ENCODE measurements at places on chromosomes 11 and 22.

DNA sequence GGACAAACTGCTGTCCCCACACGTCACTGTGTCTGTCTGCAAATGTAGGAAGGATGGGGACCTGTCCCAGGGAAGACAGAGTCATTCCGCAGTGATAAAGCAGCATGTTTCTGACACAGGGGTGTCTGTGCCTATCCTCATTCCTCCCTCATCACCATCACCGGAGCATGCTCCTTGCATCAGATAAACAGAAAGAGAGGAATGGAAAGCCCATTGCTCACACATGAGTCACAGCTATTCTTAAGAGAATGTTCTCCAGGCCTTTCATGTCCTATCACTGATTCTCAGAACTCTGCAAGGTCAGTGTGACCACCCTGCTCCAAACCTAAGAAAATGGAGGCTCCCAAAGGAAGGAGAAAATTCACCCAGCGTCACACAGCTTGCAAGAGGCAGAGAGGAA, 38.9 kb downstream of the ZNF195 start:
- peak; percentile 89 for DNase-seq

DNA sequence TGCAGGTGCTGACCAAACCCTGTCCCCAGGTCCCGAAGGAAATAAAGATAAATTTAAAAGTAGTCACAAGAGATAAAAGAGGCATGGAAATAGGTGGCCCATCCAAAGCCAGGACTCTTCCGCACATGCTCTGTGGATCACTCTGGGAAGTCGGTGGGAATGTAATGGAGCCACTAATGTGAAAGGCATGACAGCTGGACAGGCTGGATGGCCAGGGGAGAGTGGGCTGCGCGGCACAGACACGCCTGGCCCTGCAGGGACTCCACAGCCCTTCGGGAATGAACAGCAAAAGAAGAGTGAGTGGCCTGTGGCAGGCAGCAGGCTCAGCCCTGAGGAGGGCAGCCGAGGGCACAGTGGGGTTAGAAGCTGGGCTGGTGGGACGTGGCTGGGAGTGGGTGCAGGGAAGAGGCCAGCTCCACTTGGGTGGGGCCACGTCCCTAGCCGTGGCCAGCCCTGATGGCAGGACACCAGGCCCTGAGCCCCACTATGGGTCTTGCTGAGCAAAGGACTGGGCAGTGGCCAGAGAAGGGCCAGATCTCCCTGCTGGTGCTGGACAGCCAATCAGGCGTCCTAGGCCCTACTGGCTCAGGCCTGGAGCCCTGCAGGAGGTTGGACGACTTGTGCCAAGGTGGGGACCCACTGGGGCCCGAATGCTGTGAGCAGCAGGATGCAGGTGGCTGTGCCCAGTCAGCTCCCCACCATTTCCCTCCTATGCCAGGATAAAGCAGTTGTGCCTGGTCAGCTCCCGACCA, 31.3 kb upstream of the GNB1L start:
- no peak for DNase-seq

- no peak for DNase-seq
Observed at GRCh38 chr22:45510376-45511232, 7.9 kb downstream of the FBLN1 start.

DNA sequence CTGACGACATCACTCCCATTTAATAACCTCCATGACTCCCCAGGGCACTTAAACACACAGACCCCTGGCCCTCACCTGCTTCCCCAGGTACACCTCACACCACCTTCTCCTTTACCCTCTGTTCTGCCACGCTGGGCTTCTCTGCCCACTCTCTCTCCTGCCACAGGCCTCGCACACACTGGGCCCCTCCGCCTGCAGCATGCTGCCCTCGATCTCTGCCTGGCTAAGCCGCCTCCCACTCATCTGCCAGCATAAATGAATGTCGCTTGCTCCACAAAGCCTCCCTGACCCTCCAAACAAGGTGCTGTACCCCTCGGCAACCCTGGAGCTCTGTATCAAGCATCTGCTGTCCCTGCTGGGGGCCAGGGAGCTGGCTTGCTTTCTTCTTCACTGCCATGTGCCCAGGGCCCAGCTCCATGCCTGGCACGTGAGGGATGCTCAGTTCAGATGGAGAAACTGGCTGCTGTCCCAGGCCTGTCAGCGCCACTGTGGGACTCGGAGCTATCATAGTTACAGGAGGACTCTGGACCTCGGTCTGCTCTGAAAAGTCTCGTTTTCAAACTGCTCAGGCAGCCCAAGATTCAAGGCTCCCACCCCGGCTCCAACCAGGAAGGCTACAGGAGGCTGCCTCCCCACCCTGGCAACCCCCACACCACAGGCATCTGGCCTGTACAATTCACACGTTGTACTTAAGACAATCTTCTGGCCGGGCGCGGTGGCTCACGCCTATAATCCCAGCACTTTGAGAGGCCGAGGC, 11.9 kb downstream of the TTLL1 start:
- DNase-seq = peak; percentile 28

DNA sequence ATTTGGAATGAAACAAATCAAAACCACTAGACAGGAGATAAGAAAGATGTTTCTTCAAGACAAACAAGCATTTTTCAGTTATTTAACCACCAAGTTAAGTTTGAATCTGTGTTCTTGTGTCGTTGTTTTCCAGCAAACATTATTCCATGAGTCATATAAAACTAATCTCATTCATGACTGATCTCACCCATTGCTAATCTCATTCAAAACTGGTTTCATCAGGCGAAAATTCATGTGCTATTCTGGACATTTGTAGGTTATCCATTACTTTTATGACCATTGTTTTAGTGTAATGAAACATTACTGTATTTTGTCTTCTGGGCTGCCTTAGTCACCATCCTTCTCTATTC, 221.8 kb downstream of the DDX10 start:
- peak; percentile 72 for DNase-seq

GRCh38 chr11:134086376-134086775, 17.5 kb downstream of the JAM3 start:
- no peak for DNase-seq

DNA sequence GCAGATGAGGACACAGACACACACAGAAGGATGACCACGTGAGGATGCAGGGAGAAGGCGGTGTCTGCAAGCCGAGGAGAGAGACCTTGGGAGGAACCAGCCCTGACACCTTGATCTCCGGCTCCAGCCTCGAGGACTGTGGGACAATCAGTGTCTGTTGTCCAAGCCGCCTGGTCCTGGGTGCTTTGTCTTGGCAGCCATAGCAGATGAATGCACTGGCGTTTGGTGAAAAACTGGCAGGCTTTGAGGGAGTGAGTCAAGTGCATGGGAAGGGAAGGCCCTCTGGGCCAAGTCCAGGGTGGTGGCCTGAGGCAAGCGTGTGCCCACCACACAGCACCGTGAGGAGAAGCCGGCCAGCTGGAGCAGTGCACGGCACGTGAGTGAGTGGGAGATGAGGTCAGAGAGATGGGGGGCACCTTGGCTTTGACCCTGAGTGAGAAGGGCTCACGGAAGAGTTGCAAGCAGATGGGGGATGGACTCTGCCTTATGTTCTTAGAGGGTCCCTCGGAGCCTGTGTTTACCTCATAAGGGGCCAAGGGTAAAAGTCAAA, 12.4 kb upstream of the BRSK2 start:
- DNase-seq = no peak

DNA sequence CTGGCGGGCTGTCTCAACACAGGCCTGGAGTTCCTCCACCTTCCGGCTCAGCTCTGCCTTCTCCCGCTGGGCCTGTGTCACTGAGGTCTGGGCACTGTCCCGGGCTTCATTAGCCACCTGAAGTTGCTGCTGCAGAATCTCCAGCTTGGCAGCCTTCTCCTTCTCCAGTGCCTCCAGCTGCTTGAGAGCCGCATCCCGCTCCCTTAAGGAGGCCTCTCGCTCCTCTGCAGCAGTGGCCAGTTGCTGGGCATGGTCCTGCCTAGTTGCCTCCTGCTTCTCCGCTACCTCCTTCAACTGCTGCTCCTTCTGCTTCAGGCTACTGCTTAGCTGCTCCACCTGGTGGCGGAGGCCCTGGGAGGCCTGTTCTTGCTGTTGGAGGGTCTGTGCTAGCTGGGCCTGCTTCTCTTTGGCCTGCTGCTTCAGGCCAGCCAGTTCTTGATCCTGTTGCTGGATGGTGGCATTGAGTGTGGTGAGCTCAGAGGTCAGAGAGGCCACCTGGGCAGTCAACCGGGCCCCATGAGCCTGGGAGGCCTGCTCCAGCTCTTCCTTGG, 16.9 kb downstream of the IL18BP start:
- DNase-seq = peak; percentile 39

DNA sequence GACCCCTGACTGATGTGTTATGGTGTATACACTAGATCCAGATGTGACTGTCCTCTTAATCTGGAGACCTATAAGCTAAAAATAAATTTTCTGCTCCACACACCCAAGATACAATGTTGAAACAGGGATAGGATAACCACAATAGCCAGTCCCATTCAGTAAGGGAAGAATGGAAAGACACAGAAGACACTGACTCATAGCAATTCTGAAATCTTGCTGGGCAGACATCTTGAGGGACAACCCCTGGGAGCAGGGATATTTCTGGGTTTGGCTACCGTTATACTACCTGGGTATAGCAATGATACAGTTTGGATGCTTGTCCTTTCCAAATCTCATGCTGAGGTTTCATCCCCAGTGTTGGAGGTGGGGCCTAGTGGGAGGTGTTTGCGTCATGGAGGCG, 93.9 kb downstream of the BUD13 start:
- DNase-seq = no peak

DNA sequence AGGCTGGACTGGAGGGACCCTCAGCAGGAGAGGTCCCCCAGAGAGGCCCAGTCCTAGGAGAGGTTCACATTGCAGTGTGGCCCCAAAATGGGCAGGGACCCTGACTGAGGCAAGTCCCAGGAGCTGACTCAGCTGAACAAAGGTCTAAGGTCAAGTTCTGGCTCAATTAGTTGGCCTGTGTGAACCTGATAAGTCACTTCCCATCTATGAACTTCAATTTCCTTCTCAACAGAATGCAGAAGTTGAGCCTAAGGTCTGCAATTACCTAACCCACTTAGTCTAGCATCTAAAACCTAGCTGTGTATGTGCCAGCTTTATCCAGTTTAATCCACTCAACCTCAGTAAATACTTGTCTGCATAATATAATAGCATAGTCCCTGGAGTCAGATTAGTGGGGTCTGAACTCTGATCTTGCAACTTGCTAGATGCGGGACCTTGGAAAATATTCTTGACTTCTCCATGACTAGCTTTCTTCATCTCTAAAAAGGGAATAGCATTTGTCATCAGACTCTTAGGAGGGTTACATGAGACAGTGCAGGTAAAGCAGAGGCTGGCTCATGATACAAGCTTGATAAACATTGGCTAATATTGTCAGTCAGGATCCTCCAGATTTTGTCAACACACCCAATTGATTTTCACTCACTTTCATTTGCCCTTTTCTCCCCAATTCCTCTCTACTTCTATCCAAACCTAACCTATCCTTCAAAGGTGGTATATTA, 465.5 kb downstream of the INSC start:
- no peak for DNase-seq

GRCh38 chr11:33303541-33303940, 46.4 kb downstream of the HIPK3 start:
- no peak for DNase-seq

- peak; percentile 97 for DNase-seq
Observed at GRCh38 chr11:19868281-19868821, 155.7 kb downstream of the NAV2 start.

- DNase-seq = no peak
Observed at GRCh38 chr22:31935961-31936635, 8.2 kb upstream of the YWHAH start.

DNA sequence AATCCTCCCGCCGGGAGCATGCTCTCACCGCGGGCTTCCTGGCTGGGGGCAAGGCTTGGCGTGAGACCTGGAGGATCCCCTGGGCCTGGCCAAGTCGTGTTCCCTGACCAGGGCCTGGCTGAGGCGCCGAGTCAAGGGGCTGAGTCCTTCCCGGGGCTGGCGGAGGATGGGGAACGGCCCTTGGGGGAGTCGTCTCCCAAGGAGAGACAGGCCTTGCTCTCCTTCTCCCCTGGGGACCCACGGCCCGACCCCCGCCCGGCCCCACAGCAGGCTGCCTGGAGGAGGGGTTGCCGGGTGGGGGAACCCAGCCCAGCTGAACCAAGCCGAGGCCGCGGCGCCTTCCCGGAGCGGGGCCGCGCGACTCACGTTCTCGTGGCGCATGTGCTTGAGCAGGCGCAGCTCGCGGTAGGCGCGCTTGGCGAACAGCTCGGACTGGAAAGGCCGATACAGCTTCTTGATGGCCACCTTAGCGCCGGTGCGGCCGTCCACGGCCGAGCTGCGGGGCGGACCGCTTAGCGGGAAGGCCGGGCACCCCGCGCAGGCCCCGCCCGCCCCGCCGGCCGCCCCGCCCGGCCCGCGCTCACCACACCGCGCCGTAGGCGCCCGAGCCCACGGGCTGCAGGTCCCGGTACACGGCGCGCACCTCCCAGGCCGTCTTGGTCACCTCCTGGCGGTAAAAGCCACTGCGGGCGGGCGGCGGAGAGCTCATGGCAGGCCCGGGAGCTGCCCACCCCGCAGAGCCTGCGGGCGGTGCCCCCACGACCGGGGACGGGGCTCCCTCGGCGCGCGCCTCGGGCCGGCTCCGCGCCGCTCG, 475 bp downstream of the MAPK12 start:
- DNase-seq = peak; percentile 71

GRCh38 chr22:44878483-44879300, 126.3 kb downstream of the ARHGAP8 start:
- DNase-seq = no peak

- DNase-seq = peak; percentile 97
Observed at GRCh38 chr22:46934746-46935491, 172.5 kb downstream of the TBC1D22A start.

DNA sequence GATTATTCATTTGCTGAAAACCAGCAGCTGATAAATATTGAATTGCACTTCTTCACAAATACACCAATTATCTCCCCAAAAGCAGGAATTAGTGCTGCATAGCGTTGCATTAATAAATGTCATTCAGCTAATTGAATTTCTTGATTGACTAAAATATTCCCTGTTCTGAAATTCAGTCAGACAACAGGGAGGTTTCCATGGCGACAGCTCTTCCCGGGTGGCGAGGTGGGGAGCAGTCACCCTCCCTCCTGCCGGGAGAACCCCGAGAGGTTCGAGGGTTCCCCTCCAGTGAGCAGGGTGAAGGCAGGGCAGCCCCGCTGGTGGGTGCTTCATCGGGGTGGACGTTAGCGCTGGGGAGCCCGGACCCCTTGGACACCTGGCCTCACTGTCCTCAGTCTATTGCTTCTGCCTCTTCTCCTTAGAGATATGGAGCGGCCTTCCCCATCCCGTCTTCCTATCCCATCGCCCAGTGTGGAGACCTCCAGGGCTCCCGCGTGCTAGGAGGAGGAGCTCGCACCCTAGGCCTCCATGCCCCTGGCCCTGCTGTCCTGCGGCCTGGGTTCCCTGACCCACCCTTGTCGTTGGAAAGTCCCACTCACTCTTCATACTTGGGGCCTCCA, 983.5 kb downstream of the BRD1 start:
- no peak for DNase-seq

DNA sequence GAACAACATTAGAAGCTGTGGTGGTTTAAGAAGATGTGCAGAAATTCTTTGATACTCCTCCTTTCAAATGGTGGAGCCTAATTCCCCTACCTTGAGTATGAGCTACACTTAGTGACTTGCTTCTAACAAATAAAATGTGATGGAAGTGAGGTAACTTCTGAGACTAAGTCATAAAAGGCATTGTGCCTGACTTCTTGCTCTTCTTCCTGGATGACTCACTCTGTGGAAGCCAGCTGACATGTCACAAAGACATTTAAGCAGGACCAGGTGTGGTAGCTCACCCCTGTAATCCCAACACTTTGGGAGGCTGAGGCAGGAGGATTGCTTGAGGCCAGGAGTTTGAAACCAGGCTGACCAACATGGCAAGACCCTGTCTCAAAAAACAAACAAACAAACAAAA, 3.9 kb upstream of the PLA2G3 start:
- no peak for DNase-seq

GRCh38 chr22:44689173-44689572, 12.8 kb upstream of the PRR5 start:
- no peak for DNase-seq

All from cardiac fibroblast (primary cell).